IMR-90 (cell line): ENCODE measurements at places on chromosomes 2 and 18.

DNA sequence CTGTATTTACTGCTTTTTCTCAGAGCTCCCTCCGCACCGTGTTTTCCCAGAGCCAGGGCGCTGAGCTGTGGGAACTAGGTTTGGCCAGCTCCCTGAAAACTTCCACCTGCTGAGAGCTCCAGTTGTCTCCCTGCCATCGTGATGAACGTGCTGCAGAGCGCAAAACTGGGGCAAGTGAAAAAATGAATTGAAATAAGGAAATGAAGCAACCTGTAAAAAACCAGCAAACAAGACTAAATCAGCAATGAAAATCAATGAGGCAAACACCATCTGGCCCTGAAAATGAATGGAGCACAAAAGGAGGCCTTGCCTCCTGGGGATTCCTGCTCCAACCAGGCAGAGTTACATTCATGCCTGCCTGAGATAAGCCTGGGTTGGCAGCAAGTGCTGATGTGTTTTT lies 129.9 kb downstream of the MARCHF4 start:
- no peak for DNase-seq

DNA sequence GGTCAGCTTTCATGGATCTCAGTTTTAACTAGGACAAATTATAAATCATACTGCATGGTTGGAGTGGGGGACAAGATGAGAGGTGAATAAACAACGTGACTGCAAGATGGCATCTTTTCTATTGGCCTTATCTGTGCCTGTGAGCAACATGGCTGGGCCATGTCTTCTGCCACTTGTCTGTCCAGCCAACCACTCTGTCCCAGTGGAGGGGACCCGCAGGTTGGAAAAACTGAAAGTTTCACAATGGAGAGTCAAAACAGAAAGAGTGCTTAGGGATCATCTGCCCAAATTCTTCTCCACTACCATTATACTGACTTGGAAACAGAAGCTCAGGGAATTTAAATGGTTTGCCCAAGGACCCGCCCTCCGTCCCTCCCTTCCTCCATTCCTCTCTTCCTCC lies 104.1 kb downstream of the ALK start:
- no peak for DNase-seq

GRCh38 chr2:191666226-191666625 lies 11.7 kb upstream of the NABP1 start:
- no peak for DNase-seq

DNA sequence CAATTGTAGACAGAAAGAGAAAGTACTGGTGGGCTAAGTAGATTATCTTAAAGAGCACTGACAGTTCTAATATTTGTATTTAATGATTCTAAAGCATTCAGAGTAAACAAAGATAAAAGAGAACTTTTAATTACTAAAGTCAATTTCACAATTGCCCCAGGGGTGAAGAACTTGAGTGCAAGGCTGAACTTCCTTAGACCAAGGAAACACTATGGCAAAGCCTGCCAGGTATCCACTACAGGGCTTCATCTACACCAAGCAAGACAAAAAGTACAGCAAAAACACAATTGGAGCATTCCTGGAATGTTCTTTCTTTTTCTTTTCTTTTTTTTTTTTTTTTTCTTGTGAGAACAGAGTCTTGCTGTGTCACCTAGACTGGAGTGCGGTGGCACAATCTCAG lies 46.9 kb upstream of the NDUFV2 start:
- no peak for DNase-seq

GRCh38 chr18:48422947-48423378 lies 13.8 kb upstream of the ZBTB7C start:
- no peak for DNase-seq

DNA sequence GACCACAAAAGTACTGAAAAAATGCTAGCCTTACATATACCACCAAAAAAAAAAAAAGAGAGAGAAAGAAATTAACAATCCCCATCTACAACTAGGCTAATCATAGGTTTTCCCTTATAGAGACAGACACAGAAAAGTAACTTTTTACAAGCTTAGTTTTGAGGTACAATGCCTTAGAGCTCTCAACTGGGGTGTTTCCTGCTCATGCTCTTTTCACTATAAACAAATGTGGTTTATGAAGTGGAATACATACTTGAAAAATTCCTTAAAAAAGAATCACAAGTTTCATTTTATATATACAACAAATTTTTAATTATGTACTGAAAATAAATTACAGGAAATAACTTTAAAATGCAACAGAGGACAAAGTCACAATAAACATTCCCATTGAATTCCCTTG lies 82.5 kb downstream of the ATL2 start:
- peak; percentile 24 for DNase-seq

DNA sequence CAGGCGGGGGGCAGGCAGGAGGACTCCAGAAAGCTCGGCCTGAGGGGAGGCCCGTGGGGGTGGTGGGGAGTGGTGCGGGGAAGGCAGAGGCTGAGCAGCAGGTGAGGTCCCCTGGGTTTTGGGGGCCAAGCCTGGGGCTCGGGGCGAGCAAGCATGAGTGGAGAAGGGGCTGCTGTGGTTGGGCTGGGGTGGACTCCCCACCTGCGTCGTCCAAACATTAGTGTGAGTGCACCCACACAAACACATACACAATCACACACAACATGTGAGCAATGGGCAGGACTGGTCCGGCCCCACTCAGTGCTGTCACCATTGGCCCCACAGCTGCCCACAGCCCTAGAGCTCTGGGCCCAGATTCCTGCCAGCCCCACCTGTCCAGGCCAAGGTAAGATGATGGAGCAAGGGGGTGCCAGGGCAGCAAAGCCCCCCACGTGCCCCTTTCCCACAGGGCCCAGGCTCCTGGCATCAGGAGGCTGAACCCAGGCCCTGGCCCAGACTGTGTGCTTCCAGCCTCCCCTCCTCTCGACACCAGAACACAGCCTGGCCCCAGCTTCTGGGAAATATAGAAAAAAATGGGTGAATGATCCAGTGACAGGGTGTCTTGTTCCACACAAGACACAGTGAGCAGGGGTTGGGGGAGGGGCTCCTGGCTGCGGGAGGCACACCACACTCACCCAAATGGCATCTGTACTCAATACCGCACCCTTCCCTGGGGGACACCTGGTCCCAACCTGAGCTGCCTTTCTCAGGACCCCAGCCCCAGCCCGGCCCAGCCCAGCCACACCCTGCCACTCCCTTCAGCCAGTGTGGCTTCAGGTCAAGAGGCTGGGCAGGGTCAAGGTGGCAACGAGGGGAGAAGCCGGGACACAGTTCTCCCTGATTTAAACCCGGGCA lies 463 bp upstream of the ALPP start:
- DNase-seq = no peak

GRCh38 chr18:54684784-54685183 lies 93.7 kb downstream of the DYNAP start:
- no peak for DNase-seq
